Smooth muscle cell of the coronary artery (primary cell): ENCODE measurements at places on chromosomes 11 and 22. TPM values are rescaled to one million over a fixed set of nuclear protein-coding genes. Genes with fewer than 3 reads are reported as not detected.

The WBP2NL gene
- total RNA-seq: 0.23 and 0.30 TPM in 2 replicates

The GSTT2B gene
- total RNA-seq: 5.1 and 9.5 TPM in 2 replicates

The NOX4 gene
- total RNA-seq: 0.23 and 17.9 TPM in 2 replicates

The OR10D3 gene
- total RNA-seq: not detected in 2 replicates

The AQP11 gene
- total RNA-seq: 0.45 and 5.5 TPM in 2 replicates

The PGA4 gene
- total RNA-seq: 0.59 TPM in 1 of 2 replicates, not detected in the other

The UCP3 gene
- total RNA-seq: 0.08 and 0.12 TPM in 2 replicates

The TMEM41B gene
- total RNA-seq: 20.6 and 64.7 TPM in 2 replicates

The CELSR1 gene
- total RNA-seq: 0.30 and 1.1 TPM in 2 replicates

The CARNS1 gene
- under 0.01 and 0.30 TPM in 2 replicates for total RNA-seq

The ABTB2 gene
- 0.70 and 4.4 TPM in 2 replicates for total RNA-seq

The OR52N4 gene
- not detected in 2 replicates for total RNA-seq

The YAP1 gene
- 85.3 and 168 TPM in 2 replicates for total RNA-seq

The CFL1 gene
- 1,218 and 1,682 TPM in 2 replicates for total RNA-seq

The JAML gene
- total RNA-seq: not detected in 2 replicates

The SCGB2A2 gene
- total RNA-seq: not detected in 2 replicates

The AIFM3 gene
- total RNA-seq: 0.23 and 0.70 TPM in 2 replicates

The C11orf91 gene
- not detected in 2 replicates for total RNA-seq

The CATSPER1 gene
- 0.68 TPM in 1 of 2 replicates, not detected in the other for total RNA-seq

The ADAMTS8 gene
- total RNA-seq: 0.23 and 3.2 TPM in 2 replicates

The PANX3 gene
- total RNA-seq: not detected in 2 replicates

The LRRC74B gene
- not detected in 2 replicates for total RNA-seq

The EIF1AD gene
- 30.3 and 32.8 TPM in 2 replicates for total RNA-seq

The CACNA1I gene
- total RNA-seq: under 0.01 TPM in 2 replicates

The SYT7 gene
- 0.53 and 12.5 TPM in 2 replicates for total RNA-seq

The OR6A2 gene
- total RNA-seq: 0.12 and 0.15 TPM in 2 replicates

The BDNF gene
- total RNA-seq: 1.2 and 38.8 TPM in 2 replicates

The GALR3 gene
- total RNA-seq: not detected in 2 replicates

The MYBPC3 gene
- total RNA-seq: 0.12 TPM in 1 of 2 replicates, not detected in the other

The SPDYC gene
- not detected in 2 replicates for total RNA-seq

The MRGPRX3 gene
- not detected in 2 replicates for total RNA-seq

The MYEOV gene
- 1.4 TPM in 1 of 2 replicates, not detected in the other for total RNA-seq

The KRTAP5-1 gene
- total RNA-seq: not detected in 2 replicates
